Ureter (tissue), 1 donor: ENCODE measurements at places on chromosomes 13 and 19.

DNA sequence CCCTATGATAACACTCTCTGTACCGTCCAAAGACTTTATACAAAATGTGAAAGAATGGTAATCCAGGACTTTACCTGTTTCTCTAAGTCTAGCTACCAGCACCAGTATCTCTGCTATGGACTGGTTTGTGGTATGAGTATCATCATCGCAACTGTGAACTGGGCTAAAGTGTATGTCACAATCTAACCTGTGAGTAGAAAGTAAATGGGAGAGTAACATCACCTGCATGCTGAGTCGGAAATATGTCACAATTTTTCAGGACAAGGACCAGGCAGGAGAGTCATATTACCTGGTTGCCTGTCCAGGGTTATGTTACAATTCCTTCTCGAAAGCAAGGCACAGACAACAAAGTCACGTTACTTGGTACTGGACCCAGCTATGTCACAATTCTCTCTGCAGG lies 5.1 kb upstream of the ZNF43 start:
- DNase-seq: no peak

DNA sequence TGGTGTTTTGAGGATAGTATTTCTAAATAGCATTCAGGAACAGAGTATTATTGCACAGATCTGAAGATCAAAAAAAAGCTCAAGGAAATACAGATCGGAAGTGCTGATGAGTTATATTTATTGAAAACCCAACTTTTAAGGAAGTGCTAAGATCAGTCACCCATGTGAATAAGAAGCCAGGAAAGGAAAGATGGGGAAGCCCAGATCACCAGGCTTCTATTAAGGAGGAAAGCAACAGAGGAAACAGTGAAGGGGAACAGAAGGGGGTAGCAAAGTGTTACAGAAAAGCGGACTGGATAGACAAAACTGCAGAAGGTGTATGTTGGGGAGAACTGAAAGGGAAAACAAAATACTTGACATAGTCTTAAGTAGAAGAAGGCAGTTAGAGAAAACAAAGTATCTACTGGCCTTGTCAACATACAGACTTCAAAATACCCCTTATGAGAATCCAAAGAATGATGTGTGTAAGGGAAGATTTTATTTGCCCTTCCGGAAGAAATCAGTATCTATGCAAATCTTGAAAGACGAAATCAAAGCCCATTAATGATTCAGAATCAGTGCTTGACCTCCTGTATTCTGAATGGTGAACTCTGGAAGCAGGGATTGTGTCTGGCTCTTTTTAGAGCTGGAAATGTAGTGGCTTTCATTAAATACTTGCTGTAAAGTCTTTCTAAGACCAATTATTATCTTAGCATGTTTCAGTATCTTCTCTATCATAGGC lies 12.1 kb downstream of the UFM1 start:
- no peak for DNase-seq

DNA sequence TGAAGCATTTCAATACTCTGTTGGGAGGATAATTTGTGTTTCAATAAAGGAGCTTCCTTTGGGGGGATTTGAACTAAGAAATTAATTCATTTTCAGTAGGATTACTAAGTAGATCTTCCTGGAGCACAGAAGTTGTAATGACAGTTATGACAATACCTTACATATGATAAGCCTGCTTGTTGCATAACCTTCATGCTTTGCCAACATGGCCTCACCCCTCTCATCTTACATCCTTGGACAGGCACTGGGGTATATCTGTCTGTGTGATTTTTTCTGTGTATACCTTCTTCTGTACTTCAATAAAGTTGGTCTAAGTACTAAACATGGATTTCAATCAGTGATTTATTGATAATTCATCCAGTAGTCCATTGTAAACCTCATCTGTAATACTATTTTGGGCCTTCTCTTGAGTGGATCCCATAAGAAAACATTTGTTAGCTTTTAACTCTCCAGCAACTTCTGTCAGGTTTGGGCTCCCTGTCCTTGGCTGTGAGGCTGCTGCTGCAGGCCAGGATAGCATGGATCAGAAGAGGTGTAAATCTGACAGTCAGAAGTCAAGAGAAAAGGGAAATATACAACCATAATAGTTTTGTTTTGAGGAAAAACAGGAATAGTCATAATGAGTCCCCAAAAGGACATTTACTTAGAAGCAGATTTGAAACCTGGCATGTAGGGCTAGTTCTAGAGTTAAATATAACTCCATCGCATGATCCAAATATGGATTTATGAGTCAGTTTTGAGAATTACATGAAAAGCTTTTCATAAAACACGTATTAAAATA lies 422.2 kb downstream of the KLF5 start:
- no peak for DNase-seq

DNA sequence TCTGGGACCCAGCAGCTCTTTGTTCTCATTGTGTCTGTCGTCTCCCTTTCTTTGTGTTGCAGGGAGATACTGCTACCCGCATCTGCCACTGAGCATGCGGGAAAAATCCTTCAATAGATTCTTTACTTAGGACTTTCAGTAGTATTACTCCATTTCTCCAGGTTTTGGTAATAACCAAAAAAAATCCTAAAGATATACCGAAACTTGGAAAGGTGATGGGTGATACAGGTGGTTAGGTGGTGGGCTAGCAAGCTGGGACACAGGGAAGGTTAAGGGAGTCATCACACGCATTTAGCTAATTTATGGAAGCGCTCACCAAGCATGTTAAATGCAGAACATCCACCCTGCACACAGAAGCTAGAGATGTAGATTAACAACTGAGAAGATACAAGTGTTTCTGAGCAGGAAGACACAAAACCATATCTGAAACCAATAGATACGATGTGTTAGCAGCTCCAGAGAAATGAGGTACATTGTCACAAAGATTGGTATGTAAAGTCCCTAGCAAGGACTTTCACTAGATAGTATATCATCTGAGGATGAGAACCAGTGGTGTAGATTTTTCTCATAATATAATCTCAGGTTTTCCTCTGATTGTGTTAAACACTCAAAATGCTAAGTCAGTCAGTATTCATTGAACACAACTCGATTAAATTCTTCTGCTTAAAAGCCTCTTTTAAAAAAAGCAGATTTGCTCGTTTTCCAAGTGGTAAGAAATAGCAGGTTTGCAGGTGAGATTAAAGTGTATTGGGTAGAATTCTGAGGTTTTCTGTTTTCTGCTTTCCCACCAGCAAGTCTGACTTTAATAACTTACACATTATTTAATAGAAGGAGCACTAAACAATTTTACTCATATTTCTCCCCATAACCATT lies 1.2 kb upstream of the SLAIN1 start:
- no peak for DNase-seq

DNA sequence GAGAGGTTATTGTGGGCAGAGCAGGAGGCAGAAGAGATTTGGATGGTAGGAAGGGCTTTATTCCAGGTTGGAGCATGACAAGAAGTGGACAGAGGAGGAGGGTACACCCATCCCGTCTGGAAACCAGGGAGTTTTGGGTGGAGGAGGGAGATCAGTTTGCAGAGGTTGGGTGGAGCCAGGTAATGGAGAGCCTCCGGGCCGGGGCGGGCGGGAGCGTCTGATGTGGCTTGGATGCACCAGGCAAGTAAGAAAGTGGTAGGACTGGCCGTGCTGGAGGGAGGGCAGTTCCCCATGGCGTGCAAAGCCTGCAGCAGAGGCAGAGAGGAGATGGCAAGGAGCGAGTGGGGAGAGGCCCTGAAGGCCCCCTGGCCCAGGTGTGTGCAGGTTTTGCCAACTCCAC lies 10.9 kb downstream of the IGFLR1 start:
- DNase-seq: no peak

- no peak for DNase-seq
Observed at GRCh38 chr13:77833331-77833863, 85.2 kb downstream of the EDNRB start.

GRCh38 chr13:46124967-46125933 lies 20.4 kb upstream of the CPB2 start:
- no peak for DNase-seq

DNA sequence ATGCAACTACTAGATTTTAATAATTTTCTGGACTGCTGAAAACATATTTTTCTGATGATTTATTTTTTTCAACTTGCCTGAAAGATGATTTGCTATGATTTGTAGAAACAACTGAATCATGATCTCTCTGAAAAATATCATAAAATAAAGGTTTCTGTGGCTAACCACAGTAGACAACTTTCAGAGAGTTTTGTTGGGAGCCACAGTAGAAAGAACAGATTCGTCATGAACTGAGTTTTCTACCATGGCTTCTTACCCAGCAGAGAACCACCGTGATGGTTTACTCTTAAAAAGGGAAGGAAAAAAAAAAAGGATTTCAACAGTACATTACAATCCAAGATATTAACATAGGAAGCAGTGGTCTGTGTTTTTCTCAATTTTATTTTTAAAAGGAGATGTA lies 18.0 kb downstream of the ZAR1L start:
- DNase-seq: no peak

DNA sequence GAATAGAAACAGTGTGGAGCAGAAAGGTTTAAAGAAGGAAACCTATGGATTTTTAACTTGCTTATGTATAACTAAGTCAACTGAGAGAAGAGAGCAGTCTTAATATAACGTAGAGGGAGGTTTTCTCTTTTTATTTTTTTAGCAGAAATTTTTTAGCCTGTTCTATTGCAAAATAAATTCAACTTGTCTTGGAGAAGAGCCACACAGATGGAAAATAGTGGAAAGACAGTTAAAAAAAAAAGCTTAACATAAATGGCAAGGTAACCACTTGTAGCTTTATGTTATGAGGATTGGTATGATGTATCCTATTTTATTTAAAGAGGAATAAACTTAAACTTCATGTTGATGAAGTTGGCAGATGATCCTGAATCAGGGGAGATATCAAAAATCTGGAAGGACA lies 312.4 kb downstream of the SHISA2 start:
- DNase-seq: no peak

- DNase-seq: no peak
Observed at GRCh38 chr13:32135655-32136054, 104.1 kb downstream of the FRY start.

DNA sequence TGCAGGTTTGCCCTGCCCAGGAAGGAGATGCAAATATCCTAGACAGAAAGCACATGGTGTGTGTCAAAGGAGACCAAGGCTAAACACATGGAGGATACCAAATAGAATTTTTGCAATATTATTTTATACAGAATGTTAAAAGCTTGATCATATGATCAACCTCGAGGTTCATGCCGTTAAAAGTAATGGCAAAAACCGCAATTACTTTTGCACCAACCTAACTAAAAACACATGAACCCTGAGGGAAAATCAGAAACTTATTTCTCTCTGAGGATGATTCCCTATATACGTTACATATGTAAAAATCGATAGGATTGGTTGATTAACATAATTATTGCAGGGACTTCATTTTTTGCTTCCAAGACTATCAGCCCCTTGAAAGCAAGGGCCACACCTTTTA lies 88.1 kb downstream of the MZT1 start:
- no peak for DNase-seq

GRCh38 chr19:38725469-38726283 lies 18.6 kb downstream of the CAPN12 start:
- no peak for DNase-seq

DNA sequence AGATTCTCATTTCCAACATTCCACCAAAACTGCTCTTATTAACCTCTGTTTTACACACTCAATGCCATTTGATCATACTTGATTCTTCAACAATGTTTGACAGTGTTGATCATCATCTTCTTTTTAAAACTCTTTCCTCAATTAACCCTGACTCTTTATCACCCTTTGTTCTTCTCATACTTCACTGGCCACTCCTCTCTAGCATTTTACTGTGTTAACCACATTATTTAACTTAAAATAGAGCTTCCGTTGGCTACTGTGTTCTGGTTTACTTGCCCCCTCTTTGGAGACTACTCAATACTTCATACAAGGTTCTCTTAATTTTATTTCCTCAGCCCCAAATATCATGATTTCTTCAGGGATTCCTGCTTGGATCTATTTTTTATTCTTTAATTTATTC lies 121.1 kb upstream of the SPRY2 start:
- no peak for DNase-seq

- DNase-seq: no peak
Observed at GRCh38 chr19:56356944-56357343, 36.4 kb downstream of the ZNF582 start.

- peak; percentile 49 for DNase-seq
Observed at GRCh38 chr13:40315416-40316064, 350.9 kb downstream of the FOXO1 start.

GRCh38 chr19:13241231-13242104 lies 91.3 kb downstream of the IER2 start:
- no peak for DNase-seq

DNA sequence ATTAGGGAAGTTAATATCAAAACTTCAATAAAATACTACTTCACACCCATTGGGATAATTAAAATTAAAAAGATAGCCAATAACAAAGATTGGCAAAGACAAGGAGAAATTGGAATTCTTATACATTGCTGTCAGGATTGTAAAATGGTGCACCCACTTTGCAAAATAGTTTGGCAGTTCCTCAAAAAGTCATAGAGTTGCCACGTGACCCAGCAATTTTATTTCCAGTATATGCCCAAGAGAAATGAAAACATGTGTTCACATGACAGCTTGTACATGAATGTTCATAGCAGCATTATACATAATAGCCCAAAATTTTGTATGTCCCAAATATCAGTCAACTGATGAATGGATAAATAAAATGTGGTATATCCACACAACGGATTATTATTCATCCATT lies 3.3 kb downstream of the MBD3L1 start:
- no peak for DNase-seq

DNA sequence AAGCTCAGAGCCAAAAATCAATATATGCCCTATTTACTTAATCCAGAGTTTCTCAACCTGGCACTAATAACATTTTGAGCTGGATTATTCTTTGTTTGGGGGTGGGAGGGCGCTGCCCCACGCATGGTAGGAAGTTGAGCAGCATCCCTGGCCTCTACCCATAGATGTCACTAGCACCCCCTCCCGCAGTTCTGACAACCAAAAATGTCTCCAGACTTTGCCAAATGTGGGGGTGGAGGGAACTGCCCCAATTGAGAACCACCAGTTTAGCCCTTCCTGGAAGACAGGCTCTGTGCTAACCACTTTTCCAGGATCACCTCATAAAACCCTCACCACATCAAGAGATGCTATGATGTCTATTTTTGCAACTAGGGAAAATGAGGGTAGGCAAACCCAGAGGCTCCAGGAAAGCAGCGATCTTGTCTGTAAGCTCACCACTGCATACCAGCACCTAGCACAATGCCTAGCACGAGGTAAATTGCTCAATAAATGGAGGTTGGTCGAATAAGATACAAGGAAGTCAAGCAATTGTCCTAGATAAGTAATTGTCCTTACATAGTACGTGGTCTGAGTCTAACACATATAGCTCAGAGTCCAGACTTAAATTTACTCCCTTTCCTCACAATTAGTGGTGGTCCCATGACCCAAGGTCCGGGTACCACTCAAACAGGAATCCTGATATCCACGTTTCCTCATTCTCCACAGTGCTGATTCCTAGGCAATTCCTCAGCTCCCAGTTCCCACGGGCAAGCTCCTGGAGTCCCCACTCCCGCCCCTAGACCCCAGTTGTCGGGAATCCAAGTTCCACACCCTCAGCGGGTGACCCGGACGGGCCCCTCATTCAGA lies 892 bp downstream of the TRIR start:
- no peak for DNase-seq

- no peak for DNase-seq
Observed at GRCh38 chr13:95301968-95302393, 730 bp upstream of the ABCC4 start.
